ENCODE measurements at places on chromosomes 6 and 20.

GRCh38 chr20:44050925-44051660, 135.9 kb downstream of the JPH2 start:
- DNase-seq = no peak

DNA sequence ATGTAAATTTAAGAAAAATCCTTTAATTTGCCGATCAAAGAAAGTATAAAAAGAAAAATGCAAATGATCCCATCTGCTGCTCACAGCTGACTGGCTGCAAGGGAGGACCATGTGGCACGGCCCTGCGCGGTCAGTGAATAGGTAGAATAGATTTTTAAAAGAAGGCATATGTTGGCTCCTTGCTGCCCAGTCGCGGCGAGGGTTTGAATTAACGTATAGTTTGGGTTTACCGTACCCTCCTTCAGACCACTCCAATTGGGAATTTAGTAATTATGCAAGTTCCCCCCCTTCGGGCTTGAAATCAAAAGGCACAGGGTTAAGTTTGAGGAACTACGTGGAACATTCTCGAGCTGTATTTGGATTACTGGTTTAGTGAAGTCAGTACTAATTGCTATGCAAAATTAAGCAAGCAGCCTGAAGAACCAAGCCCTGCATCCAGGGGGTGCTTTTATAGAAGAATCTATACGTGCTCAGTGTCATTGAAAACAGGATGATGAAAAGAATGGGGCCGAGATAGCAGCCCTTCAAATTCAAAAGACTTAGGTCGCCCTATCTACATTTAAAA, 1.1 kb upstream of the BEND3 start:
- no peak for DNase-seq

DNA sequence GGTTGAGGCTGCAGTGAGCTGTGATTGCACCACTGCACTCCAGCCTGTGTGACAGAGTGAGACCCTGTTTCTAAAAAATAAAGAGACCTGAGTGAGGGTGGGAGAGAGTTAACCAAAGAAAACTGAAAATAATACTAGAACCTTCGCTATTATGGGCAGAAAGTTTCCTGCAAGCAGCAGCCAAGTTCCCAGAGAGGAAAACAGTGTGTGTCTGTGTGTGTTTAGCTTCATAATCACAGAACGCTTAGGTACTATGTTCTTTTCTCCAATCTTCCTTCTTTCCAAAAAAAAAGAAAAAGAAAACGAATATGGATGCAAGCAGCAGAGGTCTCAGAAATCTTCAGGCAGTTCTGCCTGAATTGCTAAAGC, 170.0 kb downstream of the LY86 start:
- DNase-seq = no peak

DNA sequence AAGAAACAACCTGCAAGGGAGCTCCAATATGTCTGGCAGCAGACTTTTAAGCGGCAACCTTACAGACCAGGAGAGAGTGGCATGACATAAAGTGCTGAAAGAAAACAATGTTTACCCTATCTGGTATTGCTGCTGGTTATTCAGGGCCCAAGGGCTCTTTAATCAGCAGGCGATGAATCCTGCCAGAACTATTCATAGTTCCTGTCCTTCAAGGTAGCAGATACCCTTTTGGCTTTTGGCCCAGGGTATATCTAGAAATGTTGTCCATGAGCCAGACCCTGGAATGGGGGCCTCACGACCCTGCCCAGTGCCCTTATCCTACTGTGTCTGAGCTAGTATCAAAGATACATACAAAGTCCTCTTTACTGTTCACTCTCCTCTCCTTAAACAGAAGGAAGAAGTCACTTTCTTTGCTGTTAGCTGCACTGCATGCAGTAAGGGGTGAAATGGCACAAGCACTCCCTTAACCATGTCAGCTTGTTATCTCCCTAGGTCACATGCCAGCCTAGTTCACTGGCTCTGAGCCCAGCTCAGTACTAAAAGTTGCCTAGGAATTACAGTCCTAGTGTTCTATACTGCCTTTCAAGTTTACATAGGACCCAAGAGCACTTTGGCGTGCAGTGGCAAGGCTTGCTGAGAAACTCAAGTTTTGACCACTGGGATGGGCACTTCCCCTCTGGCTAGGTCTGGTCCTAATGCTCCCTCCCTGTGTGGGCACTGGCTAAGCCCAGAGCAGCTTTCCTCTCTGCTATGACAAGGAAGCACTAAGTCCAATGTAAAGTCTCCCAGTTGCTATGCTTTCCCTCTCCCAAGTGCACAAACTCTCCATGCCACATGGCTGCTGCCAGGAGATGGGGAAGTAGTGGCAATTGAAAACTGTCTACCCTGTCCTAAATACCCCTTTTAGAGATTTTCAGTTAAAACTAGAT, 122.0 kb downstream of the HTR1B start:
- no peak for DNase-seq

GRCh38 chr6:26006086-26006939, 43.7 kb downstream of the TRIM38 start:
- no peak for DNase-seq

DNA sequence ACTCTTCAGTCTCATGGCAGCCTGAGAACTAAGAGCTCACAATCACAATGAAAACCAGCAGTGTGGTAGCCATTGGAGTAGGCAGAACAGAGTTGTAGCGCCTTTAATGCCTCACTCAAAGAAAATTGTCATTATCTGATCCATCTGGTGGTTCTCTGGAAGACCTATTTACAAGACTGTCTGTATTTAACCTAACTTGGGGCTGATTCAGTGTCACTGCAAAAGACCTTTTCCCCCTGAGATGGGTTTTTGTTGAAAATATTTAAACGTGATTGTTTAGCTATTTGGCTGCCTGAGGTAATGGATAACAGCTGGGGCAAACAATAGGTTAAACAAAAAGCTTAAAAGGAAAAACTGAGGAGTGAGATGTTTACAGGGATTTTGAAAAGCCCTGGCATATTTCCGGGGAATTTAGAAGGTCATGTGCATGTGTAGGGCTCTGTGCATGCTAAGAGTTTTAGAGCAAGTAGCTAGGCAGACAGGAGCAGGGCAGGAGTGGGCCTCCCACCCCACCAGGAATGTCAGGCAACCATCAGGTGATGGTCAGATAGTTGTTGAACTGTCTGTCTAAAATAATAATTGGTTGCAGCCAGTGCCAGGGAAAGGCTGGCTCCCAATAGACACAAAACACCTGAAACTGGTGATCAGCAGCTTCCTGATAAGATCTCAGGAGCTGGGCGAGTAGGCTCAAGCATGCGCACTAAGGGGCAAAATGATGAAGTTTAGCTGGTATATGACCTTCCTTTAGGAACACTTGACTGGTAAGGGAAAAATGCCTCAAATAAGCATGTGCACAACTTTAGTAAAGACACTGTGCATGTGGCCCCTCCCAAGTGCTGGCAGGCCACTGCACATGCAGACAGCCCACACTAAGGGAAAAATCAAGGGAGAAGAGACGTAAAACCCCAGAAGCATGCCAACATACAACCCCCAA, 70.8 kb upstream of the AKIRIN2 start:
- no peak for DNase-seq

- DNase-seq = no peak
These were observed 6.1 kb upstream of the RPL7L1 start for GRCh38 chr6:42873313-42873712.

- DNase-seq = no peak
These were observed 9.3 kb downstream of the WDR27 start for GRCh38 chr6:169692516-169692915.

GRCh38 chr6:44851176-44851575, 463.7 kb downstream of the CDC5L start:
- no peak for DNase-seq

DNA sequence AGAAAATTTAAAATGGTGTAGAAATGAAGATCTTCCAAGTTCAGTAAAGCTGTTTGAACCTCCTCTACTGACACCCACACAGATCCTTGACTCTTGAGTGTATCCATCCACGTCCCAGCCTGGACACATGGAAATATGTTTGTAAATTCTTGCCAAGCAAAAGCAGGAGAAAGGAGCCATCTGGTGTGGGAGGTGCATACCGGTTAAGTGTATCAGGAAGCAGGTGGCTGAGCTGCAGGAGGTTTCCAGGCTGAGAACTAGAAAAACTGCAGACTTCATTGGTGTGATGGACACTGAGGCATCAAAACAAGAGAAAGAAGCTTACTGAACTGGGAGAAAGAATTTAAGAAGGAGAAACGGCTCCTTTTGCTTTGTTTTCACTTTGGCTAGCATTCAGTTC, 229.9 kb upstream of the GRIK2 start:
- no peak for DNase-seq

DNA sequence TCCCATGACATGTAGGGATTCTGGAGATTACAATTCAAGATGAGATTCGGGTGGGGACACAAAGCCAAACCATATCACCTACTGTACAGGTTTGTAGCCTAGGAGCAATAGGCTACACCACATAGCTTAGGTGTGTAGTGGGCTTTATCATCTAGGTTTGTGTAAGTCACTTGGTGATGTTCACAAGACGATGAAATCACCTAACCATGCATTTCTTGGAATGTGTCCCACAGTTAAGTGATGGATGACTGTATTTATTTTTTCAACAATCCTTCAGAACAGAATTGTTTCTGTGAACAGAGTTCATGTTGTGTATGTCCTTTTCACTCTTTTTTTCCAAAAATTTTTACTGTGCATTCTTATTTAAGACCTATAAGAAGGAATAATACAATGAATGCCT, 76.1 kb downstream of the DTD1 start:
- no peak for DNase-seq

GRCh38 chr6:138724015-138724414, 49.6 kb upstream of the CCDC28A start:
- DNase-seq = no peak

GRCh38 chr6:127497410-127497809, 21.7 kb downstream of the MTCL3 start:
- DNase-seq = no peak

- DNase-seq = no peak
These were observed 36.3 kb upstream of the SULF2 start for GRCh38 chr20:47821481-47822100.

GRCh38 chr20:48745330-48745729, 82.5 kb downstream of the PREX1 start:
- no peak for DNase-seq

DNA sequence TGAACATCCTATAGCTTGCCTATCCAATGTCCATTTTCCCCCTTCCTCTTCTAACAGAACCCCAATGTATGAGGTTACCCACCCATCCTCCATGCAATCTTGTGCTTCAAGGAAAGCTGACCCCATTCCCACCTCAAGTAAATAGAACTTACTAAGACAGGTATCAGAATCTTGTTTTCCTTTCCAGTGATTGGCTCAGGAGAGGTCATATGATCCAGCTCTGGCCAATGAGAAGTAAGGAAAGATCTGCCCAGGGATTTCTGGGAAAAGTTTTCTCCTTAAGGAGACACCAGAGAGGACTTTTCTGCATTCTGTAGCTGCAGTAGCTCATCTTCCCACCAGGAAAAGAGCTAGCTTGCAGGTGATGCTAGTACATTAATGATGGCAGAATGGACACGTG, 341.8 kb upstream of the ZFP64 start:
- no peak for DNase-seq

DNA sequence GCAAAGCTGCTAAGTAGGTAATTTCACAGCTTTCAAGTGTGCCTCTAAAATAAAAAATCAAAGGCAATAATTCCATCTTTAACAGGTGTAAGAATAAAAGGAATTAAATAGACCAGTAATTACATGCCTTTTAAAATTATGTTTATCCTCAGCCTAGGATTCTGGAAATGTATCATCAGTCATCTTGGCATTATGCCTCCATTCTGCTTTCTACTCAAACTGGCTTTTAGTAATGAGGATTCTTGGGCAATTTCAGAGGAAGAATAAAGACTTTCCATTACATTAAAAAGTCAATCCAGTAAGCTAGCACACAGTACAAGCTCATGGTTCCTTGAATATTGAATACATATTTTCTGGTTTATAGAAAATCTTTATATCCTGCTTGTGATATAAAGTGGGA, 44.7 kb downstream of the GSTA2 start:
- DNase-seq = no peak

DNA sequence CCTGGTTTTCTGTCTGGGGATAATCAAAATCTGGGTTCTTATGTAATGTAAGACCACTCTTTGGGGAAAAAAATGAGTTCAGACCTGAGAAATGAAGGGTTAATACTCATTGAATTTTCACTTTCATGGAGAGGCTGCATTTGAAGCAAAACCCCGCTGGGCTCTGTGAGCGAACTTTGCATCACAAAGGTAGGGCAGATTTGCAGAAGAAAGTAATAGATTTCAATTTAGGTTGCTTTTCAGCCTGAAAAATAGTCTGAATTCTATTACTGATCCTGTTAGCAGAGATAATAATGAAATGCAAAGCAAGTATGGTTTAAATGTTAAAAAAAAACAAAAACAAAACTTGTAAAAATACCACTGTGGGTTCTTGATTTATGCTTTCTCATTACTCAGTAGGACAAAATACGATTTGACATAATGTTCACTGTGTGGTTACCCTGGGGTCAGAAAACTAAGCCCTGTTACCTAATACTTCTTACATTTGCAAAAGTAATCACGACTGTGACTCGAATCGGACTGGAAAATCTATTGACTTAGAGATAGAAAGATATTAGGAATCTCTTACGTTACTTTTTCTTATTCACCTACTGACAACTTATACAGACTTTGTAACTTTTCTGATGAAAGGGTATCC, 72.2 kb downstream of the UST start:
- DNase-seq = no peak

DNA sequence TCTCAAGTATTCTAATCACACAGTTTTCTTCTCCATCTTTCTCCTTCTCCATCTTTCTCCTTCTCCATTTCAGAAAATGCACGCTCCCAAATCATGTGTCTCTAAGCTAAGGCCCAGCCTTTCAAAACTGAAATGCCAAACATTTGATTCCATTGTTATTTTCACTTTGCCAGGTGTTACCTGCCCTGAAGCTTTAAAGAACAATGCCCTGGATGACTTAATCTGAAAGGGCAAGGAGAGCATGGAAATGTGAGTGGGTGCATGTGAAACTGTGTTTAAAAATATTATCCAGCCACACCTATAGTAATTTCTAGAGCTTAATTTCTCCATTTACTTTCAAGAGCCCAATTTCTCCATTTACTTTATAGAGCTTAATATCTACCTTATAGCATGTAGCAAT, 42.4 kb upstream of the GCLC start:
- no peak for DNase-seq

GRCh38 chr20:38550274-38550673, 30.7 kb upstream of the ADIG start:
- no peak for DNase-seq

GRCh38 chr20:57400231-57400701, 9.1 kb downstream of the RBM38 start:
- no peak for DNase-seq

DNA sequence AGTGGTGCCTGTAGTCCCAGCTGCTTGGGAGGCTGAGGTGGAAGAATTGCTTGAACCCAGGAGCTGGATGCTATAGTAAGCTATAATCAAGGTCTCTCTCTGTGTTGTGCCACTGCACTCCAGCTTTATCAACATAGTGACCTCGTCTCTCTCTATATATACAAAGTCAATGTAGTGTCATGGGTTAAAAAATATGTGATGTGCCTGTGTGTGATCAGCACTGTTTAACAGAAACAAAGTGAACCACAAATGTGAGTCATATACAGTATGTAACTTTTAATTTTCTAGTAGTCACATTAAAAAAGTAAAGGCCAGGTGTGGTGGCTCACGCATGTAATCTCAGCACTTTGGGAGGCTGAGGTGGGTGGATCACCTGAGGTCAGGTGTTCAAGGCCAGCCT, 85.3 kb upstream of the RNF24 start:
- DNase-seq = no peak

GRCh38 chr6:15730442-15730841, 67.6 kb upstream of the DTNBP1 start:
- no peak for DNase-seq

Measured in GM18507 (cell line).